ENCODE measurements at places on chromosomes 4 and X.
A peak's percentile ranks its signal among the peaks of the same experiment; 100 is the strongest.

GRCh38 chr4:25531272-25531671 lies 124.4 kb upstream of the SLC34A2 start:
- DNase-seq = no peak

DNA sequence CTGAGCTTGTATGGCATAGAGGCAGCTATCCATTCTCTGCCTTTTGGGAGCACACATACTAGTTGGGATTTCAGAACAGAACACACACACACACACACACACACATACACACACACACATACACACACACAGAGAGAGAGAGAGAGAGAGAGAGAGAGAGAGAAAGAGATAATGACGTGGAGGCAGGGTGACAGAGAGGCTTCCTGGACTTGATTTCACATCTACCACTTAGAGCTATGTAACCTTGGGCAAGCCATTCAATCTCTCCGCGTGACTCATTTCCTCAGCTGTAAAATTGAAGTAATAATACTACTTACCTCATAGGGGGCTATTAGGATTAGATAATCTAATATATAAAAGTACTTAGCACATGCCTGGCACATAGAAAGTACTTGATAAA lies 12.3 kb upstream of the GRIA3 start:
- DNase-seq = no peak

GRCh38 chr4:4457803-4458553 lies 71.1 kb downstream of the NSG1 start:
- no peak for DNase-seq

DNA sequence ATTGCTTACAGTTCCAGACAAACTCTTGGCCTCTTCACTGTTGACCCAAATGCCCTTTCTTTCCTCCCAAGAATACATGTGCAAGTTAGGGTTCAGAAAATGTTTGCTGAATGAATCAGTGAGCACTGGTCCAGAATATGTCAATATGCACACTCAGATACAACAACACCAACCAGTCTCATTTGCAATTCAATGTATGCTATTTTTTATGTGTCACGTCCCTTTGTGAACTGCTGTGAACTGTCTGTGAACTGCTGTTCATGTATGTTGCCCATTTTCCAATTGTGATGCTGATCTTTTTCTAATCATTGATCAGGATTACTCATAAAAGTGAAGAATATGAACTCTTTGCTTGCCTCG lies 17.8 kb downstream of the GAB3 start:
- no peak for DNase-seq

DNA sequence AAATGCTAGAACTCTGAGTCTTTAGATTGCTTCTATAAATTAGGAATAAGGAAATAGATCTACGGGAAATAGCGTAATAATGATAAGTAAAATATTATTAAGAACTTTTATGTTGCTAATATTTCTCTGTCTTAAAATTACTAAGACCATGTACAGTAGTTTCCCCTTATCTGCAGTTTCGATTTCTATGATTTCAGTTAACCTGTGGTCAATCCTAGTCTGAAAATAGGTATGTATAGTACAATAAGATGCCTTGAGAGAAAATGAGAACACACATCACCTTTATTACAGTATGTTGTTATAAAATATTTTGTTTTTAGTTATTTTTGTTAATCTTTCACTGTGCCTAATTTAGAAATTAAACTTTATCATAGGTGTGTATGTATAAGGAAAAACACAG lies 92.6 kb downstream of the CCSER1 start:
- no peak for DNase-seq

DNA sequence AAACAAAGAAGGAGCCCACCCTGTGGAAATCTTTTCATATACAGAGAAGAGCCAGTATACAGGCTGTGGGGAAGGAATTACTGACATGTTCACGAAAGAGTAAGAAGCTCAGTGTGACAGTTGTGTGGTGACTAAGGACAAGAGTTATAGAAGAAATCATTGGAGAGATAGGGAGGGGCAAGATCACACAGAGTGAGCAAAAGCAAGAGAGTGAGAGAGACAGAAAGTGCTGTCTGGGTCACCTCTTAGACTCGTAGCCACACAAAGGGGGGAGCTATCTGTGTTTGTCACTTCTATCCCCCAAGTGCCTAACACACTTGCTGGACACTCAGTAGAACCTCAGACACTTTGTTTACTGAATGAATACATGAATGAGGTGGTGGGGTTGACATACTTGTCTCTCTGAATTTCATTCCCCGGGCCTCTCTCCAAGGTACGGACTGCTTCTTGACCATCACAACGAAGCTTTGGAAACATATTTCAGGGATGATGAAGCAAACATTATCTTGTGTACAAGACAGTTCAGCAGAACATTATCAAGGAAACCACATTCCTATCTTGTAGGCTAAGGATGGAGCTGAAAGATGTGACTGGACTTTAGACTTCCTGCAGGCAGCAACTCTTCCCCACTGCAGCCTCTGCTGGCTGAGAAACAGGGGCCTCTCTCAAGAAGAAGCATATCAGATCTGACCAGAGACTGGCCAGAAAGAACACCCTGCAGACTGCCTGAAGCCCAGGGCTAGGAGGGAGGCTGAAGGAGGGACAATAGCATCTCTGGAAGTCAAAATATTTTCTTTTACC lies 168.2 kb downstream of the AMELX start:
- no peak for DNase-seq

DNA sequence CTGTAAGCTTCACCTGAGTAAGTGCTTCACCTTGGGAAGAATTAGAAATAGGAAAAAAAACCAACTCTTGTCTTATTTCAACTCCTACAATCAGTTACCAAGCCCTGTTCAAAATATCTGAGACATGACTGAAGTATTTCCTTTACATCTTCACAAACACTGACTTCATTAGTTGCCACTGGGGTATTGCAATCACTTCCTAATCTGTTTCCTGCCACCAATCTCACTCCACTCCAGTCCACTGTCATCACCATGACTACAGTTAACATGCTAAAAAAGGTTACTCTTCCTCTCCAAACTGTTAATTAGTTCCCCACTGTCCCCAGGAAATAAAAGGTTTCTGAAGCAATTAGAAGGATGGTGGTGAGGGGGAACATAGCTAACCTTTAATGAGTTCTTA lies 3.3 kb upstream of the SUPT20HL1 start:
- DNase-seq = no peak

- no peak for DNase-seq
Measured at GRCh38 chrX:49704691-49705404, 9.1 kb upstream of the PAGE1 start.

GRCh38 chrX:105018865-105019264 lies 201.6 kb downstream of the TEX13A start:
- DNase-seq = no peak

DNA sequence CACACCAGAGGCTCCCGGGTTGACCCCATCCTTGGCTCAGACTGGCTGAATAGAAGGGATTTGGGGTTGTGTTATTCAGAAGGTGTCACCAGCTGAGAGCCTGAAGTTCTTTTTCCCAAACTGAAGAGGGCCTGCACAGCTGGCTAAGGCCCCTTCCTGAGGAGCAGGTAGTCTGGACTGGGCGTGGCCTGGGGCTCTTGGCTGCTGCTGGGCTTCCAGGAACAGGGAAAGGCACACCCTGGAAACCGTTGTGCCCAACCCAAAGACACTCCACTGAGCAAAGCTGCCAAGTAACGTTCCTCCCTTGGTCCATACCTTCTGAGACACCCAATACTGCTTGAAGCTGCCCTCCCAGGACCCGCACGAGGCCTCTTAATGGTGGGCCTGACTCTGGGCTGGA lies 8.3 kb upstream of the CXCR3 start:
- DNase-seq = no peak

- DNase-seq = no peak
Measured at GRCh38 chrX:2425286-2426071, 75.3 kb downstream of the DHRSX start.

DNA sequence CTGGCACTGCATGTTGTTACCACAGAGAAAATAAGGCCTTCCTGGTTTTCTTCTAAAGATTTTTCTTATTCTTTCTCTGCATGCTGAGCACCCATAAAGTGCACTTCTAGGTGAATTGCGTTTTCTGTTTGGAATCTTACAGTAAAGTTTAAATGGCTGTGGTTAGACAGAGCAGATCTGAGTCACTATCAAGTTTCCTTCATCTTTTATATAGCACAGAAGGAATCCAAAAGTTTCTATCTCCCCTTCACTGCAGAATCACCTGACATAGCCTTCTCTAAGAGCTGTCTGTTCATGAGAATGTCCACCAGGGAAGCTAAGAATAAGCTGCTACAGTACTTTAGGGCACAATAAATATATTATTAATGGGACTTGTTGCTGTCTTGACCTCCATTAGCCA lies 455.5 kb upstream of the FAM241A start:
- DNase-seq = no peak

GRCh38 chr4:958314-958665 lies 15.1 kb downstream of the DGKQ start:
- no peak for DNase-seq

GRCh38 chrX:30402366-30402765 lies 93.2 kb upstream of the NR0B1 start:
- DNase-seq = no peak

GRCh38 chrX:105845631-105846030 lies 23.3 kb downstream of the NRK start:
- no peak for DNase-seq

DNA sequence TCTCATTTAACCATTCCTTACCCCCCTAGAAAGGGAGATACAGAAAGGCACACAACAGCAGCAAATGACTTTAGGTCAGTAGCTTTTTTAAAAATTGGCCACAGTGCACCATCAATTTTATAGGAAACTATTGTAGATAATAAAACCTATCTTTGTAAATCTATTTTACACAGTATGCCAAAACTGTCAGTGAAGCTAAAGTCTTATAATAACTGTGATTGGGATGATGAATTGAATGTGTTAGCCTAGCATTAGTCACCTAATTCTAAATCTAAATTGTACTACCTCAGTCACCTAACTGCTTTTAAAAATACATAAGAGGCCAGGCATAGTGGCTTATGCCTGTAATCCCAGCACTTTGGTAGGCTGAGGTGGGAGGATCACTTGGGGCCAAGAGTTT lies 44.2 kb downstream of the SH3RF1 start:
- DNase-seq = no peak

- no peak for DNase-seq
Measured at GRCh38 chr4:161393602-161394001, 770.2 kb downstream of the FSTL5 start.

GRCh38 chr4:108240366-108240765 lies 71.6 kb upstream of the LEF1 start:
- DNase-seq = no peak

GRCh38 chr4:146844761-146845160 lies 100.9 kb downstream of the TTC29 start:
- DNase-seq = no peak

- DNase-seq = no peak
Measured at GRCh38 chr4:182741914-182742313, 175.3 kb downstream of the DCTD start.

DNA sequence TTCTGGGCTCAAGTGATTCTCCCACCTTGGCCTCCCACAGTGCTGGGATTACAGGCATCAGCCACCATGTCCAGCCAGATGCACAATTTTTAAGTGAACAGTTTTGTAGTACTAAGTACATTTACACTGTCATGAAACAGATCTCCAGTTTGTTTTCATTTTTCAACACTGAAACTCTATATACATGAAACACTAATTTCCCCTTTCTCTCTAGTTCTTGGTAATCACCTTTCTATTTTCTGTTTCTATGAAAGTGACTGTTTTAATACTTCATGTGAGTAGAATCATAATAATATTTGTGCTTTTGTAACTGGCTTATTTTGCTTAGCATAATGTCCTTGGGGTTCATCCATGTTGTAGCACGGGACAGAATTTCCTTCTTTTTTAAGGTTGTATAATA lies 237.4 kb downstream of the CAMK2D start:
- no peak for DNase-seq

DNA sequence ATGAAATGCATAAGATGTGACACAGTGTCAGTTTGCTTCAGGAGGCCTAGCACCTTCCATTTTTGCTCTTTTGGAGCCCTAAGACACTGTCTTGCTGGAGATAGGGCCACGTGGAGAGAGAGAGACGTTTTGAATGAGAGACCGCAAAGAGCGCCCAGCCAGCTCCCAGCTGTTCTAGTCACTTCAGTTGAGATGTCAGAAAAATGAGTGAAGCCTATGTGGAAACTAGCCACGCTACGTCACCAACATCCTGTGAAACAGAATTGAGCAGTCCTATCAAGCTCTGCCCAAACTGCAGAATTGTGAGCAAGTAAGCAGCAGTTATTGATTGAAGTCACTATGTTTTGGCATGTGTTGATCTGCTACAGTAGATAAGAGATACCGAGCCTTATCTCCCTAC lies 13.1 kb downstream of the GPR82 start:
- no peak for DNase-seq

- peak; percentile 16 for DNase-seq
Measured at GRCh38 chrX:119790977-119791436, 423 bp downstream of the RPL39 start.

DNA sequence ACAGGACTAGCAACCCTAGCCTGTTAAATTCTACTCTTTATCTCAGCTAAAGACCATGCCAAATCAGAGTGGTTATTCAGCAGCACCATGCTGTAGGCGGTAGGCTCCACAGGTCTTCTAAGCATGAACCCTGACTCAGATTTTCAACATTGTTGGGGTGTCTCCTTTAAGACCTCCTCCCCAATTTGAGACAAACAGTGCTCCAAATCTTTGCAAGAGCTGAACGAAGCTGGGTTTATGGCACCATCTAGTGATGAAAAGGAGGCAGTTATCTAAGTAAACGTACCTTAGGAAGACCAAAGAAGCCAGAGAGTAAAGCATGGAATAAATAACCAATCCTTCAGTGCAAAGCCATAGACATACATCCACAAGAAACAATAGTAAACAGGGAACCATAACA lies 334.5 kb upstream of the SLC7A11 start:
- DNase-seq = no peak

DNA sequence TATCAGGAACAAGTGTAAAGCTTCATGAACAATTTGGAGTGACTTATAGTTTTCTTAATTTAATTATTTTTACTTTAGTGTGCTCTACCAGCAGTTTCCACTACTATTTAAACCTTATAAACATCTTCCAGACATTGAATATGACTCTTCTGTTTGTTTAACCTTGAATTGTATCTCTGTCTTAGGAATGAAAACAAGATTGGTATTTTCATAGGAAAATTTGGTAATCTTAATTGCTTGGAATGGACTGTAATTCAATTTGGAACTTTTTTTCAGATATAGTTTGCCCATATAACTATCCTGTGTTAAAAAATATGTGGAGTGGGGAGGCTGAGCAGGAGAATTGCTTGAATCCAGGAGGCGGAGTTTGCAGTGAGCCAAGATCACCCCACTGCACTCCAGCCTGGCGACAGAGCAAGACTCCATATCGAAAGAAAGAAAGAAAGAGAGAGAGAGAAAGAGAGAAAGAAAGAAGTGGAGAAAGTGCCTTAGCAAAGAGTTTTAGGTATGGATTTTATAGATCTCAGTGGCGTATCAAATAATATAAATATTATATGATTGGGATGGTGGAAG lies 242.4 kb downstream of the BMPR1B start:
- no peak for DNase-seq

GRCh38 chr4:144356941-144357381 lies 216.4 kb upstream of the GYPA start:
- no peak for DNase-seq

GRCh38 chr4:150078579-150079080 lies 385 bp downstream of the DCLK2 start:
- DNase-seq = no peak

Measured in activated effector memory CD4-positive, alpha-beta T cell treated with Interleukin-2 at 50 U/mL for 16 hours (primary cell).